ENCODE measurements at places on chromosomes 16 and 17. TPM values are rescaled to one million over a fixed set of nuclear protein-coding genes. Genes with fewer than 3 reads are reported as not detected.

Gene EVI2A
- 0.89 TPM for total RNA-seq

- no peak for DNase-seq
Observed at GRCh38 chr17:59811209-59811608, 81.5 kb downstream of the TUBD1 start.

Gene PRSS21
- not detected for total RNA-seq

DNA sequence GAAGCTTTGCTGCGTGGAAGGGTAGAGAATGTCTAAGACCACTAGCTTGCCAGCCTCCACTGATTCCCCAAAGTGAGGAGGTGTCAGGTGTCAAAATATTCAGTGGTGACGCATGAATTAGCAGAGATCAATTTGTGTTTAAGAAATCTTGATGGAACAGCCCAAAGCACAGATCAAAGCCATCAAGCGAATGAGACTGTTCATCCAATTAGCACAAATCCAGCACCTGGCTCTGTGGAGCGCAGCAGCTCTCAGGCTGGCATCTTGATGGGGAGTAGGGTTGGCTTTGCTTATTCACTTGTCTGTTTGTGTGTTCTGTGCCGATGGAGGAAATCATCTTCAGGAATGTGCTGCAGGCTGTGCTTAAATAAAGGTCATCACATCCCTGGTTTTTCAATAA lies 456.8 kb upstream of the CCL2 start:
- no peak for DNase-seq

GRCh38 chr17:7354262-7354843 lies 603 bp upstream of the TMEM95 start:
- peak; percentile 87 for DNase-seq

GRCh38 chr17:64497565-64498035 lies 746 bp upstream of the POLG2 start:
- DNase-seq, result no peak

DNA sequence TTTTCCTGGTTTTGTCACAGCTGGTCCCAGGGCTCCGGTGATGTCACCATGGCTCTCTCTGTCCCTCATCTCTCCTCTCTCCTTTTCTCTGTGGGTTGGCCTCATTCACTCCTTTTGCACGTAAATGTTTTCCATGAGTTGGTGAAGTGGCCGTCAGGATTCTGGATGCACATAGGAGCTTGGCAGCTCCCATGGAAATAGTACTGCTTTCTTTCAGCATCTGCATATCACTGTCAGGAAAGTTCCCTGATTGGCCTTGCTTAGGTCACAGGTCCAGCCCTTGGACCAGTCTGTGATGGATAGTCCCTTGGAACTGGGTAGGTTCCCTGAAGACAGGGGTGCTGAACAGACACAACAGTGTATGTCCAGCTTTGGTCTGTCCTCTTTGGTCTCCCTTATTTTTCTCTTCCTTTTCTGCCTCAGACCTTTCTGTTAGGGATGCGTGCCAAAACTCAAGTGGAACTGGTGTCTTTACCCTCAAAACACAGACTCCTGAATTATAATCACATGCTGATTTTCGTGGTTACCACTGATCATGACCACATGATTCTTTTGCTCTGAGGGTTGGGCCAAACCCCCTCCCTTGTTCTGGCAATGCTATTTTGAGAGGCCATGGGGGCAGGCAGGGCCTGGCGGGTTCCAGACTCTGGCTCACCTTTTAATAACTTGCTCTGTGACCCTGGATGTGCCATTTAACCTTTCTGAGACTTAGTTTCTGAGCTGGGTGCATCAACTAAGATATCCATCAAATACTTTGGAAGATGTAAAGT lies 99.0 kb downstream of the MSI2 start:
- no peak for DNase-seq

Gene RDM1
- not detected for total RNA-seq

Gene ABCA6
- 6.4 TPM for total RNA-seq

DNA sequence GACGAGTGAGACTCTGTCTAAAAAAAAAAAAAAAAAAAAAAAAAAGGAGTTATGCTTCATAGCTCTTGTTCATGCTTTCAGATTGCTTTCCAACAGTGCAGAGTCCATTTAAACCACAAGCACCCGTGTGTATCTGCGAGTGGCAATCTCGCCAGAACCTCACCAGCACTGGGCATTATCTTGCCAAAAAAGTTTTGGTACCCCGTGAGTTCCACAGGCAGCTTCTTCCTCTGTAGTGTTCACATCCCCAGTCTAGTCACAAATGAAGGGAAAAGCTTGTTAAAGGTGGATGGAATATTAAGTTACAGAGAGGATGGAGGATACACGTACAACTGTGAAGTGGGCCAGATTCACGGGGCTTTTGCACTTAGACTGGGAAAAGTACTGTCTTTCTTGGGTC lies 33.5 kb downstream of the WSB1 start:
- no peak for DNase-seq

Gene CIBAR2
- not detected for total RNA-seq

Gene ARL17B
- 2.6 TPM for total RNA-seq

Gene UBE2O
- total RNA-seq, result 17.2 TPM

- DNase-seq, result peak; percentile 72
Observed at GRCh38 chr16:4613636-4614570, 785 bp downstream of the UBALD1 start.

- no peak for DNase-seq
Observed at GRCh38 chr16:46897471-46897870, 13.3 kb downstream of the GPT2 start.

GRCh38 chr17:62626719-62627218 lies 701 bp upstream of the MRC2 start:
- DNase-seq, result peak; percentile 96

Gene LAT
- total RNA-seq, result 2.4 TPM

DNA sequence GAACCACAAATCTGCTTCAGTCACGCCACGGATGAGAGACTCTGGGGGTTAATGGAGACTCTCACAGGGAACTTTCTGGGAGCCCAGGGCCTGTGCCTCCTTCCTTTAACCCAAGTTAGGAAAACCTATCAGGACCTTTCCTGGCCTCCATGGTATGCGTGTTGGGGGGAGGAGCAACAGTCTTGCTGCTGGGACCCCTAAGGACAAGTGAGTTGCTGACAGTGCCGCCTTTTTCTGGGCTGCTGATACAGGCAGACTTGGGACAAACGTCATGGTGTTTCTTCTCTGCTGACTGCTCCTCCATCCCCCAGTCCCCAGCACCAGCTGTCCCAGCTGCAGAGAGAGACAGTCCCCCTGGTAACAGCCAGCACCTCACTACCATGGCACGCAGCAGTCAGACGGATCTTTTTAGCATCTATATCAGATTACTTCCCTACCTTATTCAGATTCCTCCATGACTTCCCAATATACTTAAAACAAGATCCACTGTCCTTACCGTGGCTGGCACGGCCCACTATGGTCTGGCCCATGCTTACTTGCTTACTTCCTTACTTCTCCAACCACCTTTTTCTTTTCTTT lies 6.5 kb downstream of the DPEP2NB start:
- DNase-seq, result no peak

GRCh38 chr16:14286368-14287230 lies 215.5 kb downstream of the MRTFB start:
- DNase-seq, result peak; percentile 76

Gene HNF1B
- not detected for total RNA-seq

Gene SDR42E2
- not detected for total RNA-seq

DNA sequence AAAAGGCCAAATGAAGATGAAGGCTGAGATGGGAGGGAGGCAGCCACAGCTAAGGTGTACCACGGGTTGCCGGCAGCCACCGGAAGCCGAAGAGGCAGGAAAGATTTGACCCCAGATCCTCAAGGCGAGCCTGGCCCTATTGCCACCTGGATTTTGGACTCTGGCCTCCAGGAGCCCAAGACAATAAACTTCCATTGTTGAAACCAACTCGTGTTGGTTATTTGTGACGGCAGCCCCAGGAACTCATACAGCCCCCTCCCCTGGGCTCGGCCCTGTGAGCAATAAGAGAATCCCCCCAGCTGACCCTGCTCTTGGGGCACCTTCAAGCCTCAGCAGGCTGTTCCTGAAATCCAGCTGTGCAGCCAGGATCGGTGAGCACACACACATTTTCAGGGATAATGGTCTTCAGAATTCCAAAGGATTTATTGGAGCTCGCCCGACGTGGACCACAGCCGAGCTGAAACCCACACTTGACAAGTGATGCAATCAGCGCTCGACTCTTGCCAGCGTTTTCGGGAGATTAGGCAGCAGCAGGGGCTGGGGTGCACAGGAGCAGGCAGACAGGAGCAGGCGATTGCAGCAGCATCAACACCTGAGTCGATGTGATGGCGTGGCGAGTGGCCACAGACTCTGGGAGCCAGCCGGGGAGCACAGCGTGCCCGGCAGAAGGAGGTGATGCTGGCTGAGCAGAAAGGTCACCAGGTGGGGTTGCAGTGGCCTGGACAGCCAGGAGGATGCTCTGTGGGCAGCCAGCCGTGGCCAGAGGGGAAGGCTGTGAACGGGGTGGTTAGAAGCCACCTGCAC lies 22.4 kb upstream of the CBX4 start:
- no peak for DNase-seq

DNA sequence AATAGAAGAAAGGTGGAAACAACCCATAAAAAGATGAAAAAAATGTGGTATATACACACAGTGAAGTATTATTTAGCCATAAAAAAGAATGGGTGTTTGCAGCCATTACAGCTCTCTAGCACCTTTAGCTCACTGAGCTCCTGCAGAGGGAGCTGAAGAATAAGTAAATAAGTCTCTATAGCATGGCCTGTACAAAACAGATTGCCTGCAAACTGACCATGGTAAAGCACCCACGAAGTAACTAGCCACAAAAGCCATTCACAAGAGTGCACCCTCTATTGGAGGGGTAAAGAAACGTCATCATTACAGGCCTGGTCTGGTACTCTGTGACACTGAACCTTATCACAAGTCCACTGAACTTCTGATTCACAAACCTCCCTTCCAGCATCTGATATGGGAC lies 76.3 kb downstream of the USP32 start:
- no peak for DNase-seq

- DNase-seq, result no peak
Observed at GRCh38 chr17:82016875-82017459, 5.7 kb downstream of the CENPX start.

Gene MPV17L
- total RNA-seq, result 2.8 TPM

DNA sequence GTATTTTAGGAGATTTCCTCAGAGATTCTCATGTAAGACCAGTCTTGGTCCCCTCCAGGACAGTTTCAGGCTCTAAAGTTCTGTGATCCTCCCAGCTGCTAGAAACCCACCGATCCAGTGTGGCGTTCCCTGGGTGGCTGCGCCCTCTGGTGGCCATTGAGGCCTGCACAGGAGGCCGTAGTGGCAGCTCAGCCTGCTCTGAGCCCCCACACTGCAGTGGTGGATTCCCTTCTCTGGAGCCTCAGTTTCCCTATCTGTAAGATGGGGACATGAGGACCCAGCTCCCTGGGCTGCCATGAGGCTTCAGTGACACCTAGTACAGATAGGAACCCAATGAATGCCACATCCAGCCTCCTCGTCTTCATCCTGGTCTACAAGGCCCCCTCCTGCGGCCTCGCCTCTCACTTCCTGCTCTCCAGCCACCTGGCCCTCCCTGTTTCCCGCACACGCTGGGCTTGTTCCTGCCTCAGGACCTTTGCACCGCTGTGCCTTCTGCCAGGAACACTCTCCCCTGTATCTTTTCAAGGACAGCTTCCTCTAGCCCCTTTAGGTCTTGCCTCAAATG lies 16.5 kb downstream of the CCDC102A start:
- DNase-seq, result peak; percentile 73

Data from GM23248 (cell line).